RWPE2 (cell line): ENCODE measurements at places on chromosomes 16 and 17.

GRCh38 chr17:75439287-75439686 lies 17.1 kb upstream of the TMEM94 start:
- DNase-seq, result no peak

DNA sequence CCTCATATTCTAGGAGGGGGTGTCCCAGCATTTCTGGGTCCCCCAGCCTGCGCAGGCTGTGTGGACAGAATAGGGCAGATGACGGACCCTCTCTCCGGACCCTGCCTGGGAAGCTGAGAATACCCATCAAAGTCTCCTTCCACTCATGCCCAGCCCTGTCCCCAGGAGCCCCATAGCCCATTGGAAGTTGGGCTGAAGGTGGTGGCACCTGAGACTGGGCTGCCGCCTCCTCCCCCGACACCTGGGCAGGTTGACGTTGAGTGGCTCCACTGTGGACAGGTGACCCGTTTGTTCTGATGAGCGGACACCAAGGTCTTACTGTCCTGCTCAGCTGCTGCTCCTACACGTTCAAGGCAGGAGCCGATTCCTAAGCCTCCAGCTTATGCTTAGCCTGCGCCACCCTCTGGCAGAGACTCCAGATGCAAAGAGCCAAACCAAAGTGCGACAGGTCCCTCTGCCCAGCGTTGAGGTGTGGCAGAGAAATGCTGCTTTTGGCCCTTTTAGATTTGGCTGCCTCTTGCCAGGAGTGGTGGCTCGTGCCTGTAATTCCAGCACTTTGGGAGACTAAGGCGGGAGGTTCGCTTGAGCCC lies 11.6 kb downstream of the STH start:
- no peak for DNase-seq

DNA sequence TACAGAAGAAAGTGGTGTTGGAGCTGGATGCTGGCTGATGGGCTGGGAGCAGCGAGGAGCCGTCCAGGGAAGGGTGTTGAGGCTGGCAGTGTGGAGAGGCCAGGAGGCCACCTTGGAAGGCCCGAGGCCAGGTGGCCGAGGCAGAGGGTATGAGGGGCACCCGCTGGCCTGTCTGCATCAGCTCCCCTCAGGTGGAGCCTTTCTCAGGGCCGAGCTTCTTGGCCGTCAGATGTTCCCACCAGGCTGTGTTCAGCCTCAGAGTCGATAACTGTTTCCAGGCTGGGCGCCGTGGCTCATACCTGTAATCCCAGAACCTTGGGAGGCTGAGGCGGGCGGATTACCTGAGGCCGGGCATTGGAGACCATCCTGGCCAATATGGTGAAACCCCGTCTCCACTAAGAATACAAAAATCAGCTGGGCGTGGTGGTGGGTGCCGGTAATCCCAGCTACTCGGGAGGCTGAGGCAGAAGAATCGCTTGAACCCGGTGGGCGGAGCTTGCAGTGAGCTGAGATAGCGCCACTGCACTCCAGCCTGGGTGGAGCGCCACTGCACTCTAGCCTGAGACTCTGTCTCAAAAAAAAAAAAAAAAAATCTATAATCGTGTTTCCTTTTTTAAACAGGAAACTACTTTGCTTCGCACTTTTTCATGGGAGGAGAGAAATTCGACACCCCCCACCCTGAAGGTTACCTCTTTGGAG lies 25.3 kb downstream of the MGRN1 start:
- no peak for DNase-seq

GRCh38 chr16:30688701-30689100 lies 10.3 kb upstream of the SRCAP start:
- DNase-seq, result no peak

GRCh38 chr16:79991969-79992368 lies 391.4 kb upstream of the MAF start:
- DNase-seq, result no peak

GRCh38 chr17:40479754-40480480 lies 21.5 kb downstream of the TNS4 start:
- DNase-seq, result no peak

- DNase-seq, result no peak
These were observed 243.3 kb downstream of the MSI2 start for GRCh38 chr17:57499648-57500049.
